ENCODE measurements at places on chromosomes 3 and 15.

GRCh38 chr3:3666664-3667063 is 132.6 kb upstream of the LRRN1 start:
- DNase-seq, result no peak

DNA sequence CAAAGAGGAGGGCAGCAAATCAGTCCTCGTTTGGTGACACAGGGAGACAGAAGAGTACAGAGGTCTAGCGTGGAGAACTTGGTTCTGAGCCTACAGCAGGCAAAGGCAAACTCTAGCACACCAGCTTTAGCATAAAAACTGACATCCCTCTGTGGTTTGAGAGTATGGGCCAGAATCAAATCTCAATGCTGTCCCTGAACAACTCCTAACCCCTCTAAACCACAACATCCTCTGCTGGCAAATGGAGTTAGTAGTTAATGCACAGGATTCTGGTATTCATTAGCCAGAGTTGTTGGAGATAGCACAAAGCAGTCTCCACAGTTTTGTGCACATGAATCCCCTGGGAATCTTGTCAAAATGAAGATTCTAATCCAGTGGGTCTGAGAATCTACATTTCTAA is 315.8 kb downstream of the NTRK3 start:
- no peak for DNase-seq

DNA sequence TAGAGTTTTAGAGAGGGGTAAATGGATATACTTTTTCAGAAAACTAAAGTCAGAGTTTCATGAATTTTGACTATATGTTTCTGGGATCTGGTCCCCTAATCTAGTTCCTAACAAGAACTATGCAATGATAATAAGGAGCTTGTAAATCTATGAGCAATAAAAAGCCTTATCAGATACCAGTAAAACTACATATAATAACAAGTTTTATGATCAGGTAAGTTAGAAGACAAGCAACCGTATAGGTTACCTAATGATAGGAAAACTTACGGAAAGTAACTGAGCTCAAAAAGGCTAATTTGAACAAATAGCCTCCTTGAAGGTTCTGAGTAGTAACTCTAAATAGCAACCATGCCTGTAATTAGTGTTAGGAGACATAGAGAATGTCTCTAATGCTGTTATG is 21.0 kb downstream of the MIX23 start:
- DNase-seq, result no peak

DNA sequence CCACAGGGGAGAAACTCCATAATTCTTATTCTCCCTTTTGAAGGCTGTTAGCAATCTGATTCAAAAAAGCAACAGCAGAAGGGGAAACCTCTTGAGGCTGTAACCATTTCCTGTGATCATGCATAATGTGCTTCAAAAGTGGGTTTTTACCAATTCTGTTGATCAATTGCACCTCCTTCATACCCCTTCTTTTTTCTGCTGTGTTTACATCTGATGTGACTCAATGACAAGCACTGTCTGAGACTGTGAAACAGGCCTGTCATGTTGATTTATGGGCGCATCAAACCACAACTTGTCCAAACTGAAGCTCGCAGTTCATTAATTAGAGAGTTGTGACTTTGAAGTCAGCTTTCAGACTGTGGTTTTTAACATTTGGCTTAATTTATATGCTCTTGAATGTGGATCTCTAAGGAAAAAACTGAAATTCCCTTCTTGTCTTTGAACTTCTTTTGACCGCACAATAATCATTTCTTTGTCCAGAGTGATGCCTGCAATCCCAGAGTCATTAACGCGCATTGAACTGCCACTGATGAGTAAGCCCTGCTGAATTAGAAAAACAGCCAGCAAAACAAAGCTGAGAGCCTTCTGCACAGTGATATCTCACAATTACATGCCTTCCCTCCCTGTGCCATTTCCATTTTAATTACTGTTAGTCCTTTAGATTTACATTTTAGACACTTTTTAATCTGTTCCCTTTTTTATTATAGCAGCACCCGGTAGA is 532.8 kb downstream of the FOXP1 start:
- DNase-seq, result no peak
